Caki2 (cell line): ENCODE measurements at places on chromosomes 6 and 20.

- no peak for DNase-seq
These were observed 16.7 kb upstream of the GCM1 start for GRCh38 chr6:53165293-53165692.

DNA sequence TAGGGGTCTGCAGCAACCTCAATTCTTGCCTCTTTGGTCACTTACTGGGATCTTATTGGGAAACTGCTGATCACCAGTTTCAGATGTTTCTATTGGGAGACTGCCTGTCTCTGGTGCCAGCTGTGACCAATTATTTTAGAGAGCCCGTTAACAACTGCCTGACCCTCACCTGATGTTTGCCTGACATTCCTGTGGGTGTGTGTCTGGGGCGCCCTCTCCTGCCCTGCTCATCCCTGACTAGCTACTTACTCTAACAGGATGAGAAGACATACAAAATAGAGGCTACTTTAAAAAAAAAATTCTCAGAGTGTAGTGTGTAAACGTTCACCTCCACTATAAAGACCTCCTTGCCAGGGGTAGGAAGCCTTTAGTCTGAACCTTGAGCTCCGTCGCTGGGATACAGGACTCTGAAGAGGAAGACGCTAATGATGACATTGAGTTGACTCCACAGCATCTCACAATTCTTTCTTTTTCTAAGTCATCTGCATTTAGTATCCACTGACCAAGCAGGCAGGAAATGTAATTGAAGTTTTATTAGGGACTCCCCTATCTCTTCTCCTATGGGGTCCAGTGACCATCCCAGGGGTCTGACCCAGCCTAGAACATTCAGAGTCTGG, 54.6 kb upstream of the DDR1 start:
- no peak for DNase-seq

DNA sequence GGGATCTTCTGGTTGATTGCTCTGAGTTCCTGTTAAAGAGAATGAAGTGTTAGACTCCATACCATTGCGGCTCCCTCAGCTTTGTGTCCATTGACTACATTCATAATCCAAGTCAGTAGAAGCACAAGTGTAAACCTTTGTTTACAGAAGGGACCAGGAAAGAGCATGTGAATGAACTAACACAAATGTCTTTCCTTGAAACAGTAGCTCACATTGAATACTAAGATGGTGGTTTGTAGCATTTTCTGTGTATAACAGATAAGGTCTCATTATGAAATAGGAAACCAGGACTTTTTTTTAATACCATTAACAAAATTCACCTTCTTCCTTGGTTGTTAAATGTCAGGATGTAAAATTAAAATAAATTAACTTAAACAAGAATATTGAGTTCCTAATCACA, 8.4 kb downstream of the STXBP5 start:
- no peak for DNase-seq

GRCh38 chr6:113587078-113587699, 270.0 kb upstream of the MARCKS start:
- DNase-seq = no peak

GRCh38 chr20:41617059-41617901, 897 bp downstream of the CHD6 start:
- peak; percentile 22 for DNase-seq

- DNase-seq = no peak
These were observed 64.5 kb downstream of the ELOVL2 start for GRCh38 chr6:10979603-10980002.

GRCh38 chr6:28517964-28518363, 2.4 kb upstream of the GPX6 start:
- DNase-seq = no peak

DNA sequence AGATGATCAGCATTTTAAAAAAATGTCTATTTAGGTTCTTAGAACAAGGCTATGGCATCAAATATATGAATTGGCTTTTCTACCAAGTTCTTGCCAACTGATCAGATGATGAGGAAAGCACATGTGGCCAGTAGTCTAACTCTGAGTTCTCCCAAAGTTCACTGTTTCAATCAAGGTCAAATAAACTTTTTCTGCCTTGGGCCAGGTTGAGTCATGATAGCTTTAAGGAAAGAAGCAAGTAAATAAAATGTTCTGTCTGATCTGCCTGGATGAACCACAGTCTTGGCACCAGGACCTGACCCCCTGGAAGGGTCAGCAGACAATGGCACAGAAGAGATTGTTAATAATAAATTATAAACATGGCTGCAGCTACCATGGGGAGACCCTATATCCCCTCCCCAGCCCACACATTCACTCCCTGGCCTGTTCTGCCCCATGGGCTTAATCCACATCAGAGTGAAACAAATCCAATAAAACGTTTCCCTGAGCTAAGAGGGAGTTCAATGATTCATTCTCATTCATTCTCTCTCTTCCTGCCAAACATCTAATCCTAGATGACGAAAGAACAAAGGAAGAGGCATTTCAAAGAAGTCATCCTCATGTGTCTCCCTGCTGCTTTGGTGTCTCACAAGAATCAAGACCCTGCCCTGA, 661.6 kb downstream of the DHX35 start:
- DNase-seq = no peak

- peak; percentile 94 for DNase-seq
These were observed 81.1 kb downstream of the ATP9A start for GRCh38 chr20:51687108-51687507.

DNA sequence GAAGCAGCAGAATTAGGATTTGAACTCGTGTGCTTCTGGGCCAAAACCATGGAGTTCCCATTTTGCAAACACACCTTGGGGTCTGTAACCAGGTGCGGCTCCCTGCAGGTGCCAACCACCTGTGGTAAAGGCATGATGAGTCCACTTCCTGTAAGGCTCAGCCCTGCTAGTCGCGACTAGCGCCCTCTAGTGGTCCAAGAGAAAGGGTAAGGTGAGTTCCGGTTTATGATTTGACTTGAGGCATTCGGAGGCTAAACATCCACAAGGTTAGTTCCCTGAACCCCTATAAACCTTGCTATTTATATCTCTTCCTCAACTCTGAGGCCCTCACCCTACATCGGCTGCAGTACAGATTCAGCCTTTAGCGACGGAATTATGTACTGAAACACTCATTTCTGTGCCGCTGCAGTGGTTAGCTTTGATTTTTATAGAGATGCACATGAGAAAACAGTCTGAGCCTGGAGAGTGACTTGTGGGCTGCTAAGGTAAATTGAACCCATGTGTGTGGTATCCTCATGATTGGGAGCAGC, 173.4 kb downstream of the PLCB1 start:
- DNase-seq = peak; percentile 14
